ENCODE measurements at places on chromosomes 4 and X. TPM values are rescaled to one million over a fixed set of nuclear protein-coding genes. Genes with fewer than 3 reads are reported as not detected.

Gene USP17L20
- not detected for total RNA-seq

Gene SNX25
- total RNA-seq, result 20.3 TPM

Gene FOXR2
- not detected for total RNA-seq

Gene GRPR
- total RNA-seq, result 0.14 TPM

Gene TMPRSS11A
- not detected for total RNA-seq

Gene GSTCD
- total RNA-seq, result 7.8 TPM

Gene SUPT20HL1
- 0.69 TPM for total RNA-seq

DNA sequence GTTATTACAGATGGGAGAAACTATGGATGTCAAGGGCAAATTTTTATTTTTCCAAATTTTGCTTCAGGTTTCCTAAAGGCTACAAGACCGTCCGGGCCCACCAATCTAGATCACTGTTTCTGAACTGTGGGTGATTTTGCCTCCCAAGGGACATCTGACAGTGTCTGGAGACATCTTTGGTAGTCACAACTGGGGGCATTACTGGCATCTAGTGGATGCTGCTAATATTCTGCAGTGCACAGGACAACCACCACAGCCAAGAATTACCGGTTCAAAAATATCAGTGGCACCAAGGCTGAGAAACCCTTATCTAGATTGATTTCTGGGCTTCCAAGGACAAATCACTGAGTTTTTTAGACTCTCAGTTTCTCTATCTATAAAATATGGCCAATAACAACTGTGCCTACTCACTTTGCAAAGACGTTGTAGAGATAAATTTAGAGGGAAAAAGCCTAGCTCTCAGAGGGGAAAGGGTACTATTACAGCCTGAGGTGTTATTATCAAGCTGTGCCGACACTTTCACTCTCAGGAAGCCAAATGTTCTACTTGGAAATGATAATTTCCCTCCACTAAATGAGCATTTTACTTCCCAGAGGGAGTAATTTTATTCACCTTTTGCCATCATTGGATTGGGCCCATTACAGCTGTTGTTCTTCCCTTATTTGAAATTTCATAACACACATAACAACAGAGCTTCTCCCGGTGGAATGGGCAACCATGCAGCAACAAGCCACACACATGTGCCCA, 442.1 kb downstream of the CENPC start:
- DNase-seq, result peak; percentile 37

GRCh38 chrX:133513123-133513522, 97.8 kb upstream of the GPC4 start:
- DNase-seq, result no peak

- no peak for DNase-seq
Measured at GRCh38 chr4:87409420-87409939, 12.9 kb upstream of the NUDT9 start.

DNA sequence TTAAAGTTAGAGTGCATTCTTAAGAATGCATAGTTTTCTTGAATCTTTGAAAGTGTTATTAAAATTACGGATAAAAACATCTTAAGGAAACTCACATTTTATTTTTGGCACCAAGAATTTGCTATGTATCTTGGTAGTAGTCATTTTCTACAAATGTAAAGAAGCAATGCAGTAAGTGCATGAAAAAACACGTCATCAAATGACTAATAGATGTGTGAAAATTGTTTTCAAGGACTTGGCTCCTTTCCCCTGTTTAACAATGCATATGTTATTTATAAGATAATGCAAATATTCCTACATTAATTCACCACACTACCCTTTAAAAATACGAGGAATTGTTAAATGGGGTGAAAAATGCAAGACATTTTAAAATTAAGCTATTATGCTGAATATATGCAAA, 461.2 kb upstream of the PCDH7 start:
- DNase-seq, result no peak

GRCh38 chr4:1253831-1254230, 4.9 kb upstream of the CTBP1 start:
- no peak for DNase-seq

- DNase-seq, result no peak
Measured at GRCh38 chr4:148261848-148262247, 180.4 kb downstream of the NR3C2 start.

DNA sequence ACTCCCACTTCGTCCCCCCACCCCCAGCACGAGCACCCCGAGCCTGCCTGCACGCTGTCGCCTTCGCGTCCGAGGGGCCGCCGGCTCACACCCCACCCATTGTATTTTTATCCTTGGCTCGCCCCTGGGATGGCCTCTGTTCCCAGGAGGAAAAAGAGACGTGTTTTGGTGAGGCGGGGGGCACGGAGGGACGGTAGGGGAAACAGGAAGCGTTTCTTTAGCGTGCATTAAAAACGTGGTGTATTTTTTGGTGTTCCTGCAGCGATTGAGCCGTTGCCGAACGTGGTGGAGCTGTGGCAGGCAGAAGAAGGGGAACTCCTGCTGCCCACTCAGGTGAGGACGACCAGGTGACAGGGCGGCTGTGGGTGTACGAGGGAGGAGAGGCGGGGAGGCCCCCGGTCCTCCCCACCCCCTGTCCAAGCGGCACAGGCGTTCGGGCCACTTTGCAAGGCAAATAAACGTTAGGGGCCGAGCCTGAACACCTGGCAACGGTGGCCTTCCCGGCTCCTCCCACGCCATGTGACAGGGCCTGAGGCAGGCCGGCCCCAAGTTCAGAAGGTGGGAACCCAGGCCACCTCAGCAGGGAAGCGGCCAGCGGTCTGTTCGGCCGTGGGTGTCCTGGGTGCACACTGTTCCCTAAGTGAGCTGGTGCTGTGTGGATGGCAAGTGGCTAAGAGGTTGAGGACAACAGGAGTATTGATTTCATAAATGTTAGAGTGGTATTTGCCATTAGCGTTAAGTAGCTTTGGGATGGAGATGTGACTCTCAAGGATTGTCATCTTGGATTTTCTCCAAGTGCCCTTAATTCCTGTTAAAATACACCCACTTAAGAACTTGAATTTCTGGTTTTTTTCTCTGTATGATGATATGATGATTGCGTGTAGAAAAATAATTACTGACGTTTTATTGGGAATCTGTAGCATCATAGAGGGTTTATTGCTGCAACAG, 1.1 kb downstream of the TMEM131L start:
- no peak for DNase-seq

GRCh38 chrX:112967903-112968302, 127.3 kb upstream of the AMOT start:
- DNase-seq, result no peak

DNA sequence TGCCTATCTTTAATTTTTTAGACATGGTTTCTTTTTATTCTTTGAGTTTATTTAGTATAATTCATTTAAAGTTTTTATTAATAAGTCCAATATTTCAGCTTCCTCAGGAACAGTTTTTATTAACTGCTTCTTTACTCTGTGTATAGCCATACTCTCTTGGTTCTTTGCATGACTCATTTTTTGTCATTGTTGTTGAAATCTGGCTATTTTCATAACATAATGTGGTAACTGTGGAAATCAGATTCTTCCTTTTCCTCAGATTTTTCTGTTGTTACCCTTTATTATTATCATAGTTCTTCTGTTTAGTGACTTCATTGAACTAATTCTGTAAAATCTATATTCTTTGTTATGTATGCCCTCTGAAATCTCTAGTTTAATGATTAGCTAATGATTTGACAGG, 124.9 kb upstream of the CYSLTR1 start:
- DNase-seq, result no peak

- no peak for DNase-seq
Measured at GRCh38 chr4:133081246-133081645, 67.8 kb upstream of the PCDH10 start.

- no peak for DNase-seq
Measured at GRCh38 chrX:12865359-12865758, 1.5 kb upstream of the TLR7 start.

DNA sequence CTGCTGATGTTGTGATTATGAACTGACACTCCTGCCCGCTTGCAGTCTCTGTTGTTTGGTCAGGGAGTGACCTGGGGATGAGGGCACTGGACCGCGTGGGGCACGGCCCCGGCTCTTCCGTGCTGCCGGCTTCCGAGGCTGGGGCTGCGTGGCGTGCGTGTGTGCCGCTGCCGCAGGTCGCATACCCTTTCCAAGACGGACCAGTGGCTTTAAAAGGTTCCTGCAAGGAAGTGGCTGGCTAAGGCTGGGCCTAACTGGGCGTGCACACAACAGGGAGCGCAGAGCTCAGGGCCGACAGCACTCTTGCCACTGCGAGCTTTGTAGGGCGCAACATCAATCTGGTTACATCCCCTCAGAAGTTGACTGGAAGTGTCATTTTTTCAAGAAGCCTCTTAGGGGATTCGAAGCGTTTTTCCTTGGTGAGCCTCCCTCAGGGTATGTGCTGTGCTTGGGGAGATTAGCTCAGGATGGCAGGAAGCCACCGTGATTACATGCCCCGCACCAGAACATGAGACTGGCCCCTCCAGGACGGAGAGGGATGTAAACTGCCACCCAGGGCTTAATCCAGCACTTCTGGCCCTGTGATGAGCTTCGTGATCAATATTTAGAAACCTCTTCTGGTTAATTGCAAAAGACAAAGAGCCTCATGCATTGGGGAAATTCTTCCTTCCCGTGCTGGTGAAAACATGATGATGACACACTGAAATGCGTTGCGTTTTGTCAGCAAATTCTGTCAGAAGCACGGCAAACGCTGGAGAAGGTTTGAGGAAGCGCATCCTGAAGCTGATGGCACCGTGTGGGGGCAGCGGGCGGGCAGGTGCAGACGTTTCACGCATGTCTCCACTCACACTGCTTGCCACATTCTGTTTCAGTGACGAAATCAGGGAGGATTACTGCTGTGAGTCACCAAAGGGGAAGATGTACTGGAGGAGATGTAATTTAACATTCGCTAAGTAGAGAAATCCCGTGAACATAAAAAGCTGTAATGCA, 11.1 kb downstream of the MAEA start:
- peak; percentile 93 for DNase-seq

DNA sequence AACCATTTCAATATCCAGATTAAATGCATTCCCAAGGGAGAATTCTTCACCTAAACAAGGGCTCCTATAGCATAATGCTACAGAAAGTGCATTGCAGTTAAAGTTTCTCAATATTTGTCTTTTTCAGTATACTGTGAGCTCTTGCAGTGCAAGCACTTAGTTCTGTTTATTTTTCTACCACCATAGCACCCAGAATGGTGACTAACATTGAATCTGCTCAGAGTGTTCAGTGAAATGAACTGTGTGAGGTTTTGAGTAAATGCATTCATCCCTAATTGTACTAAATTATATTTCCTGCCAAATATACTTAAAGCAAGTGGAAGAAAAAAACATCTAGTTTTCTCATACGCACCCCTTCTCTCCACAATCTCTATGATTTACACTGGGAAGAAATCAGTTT, 383.9 kb downstream of the PCDH7 start:
- no peak for DNase-seq

DNA sequence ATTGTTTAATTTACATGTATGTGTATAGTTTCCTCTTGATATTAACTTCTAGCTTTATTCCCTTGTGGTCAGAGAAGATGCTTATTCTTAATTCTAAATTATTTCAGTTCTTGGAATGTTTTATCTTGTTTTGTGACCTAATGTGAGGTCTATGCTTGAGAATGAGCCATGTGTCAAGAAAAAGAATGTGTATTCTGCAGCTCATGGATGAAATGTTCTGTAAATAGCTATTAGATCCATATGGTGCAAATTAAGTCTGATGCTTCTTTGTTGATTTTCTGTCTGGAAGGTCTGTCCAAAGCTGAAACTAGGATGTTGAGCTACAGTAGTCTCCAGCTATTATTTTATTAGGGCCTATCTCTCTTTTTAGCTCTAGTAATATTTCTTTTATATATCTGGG, 187.3 kb upstream of the RASGEF1B start:
- no peak for DNase-seq

GRCh38 chr4:11741190-11741652, 312.5 kb upstream of the HS3ST1 start:
- no peak for DNase-seq

- DNase-seq, result no peak
Measured at GRCh38 chr4:139783741-139784484, 118.3 kb downstream of the MGST2 start.

DNA sequence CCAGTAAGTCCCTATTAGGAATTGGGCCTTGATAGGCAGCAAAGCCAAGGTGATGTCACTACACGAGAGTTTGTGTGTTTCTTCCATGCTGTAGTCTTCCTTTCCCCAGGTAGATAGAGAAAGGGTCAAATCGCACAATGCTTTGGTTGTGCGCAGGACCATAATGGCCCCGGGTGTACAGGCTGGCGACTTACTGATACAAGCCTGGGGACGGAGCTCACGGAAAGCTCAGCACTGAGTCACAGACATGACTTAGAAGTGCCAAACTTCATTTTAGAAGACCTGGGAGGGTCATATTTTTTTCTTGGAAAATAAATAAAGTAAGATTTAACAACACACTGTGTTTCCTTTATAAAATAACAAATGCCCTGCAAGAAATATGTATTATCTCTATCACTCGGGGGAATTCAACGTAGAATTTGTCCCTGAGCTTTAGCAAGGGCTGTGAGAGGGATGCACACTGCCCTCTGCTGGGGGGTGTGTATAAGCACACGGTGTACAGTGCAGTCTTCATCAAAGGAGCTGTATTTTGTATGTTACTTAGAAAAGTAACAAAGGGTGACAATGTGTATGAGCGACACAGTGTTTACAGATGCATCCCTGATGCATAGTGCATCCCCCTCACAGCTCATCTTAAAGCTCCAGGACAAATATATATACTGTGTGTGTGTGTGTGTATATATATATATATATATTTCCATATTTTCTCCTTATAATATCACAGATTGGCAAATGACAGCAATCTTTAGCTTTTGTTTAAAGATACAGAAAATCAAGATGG, 254.5 kb upstream of the VEGFC start:
- DNase-seq, result no peak

DNA sequence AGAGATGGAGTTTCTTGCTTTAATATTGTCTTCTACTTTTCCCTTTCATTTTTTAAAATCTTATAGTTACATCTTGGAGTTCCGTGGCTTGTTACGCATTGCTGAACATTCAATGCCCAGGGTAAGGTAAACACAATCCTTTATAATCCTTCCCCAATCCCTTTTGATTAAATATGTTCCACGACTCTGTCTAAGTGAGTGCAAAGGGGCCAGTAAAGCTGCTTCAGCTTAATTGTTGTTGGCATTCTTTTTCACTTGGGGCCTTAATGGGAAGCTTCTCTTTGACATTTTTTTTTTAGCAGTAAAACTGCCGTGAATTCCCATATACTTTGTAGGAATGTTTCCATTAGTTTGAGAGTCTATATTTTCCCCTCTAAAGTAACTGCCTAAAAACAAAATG, 1028.1 kb downstream of the C4orf33 start:
- DNase-seq, result no peak

- no peak for DNase-seq
Measured at GRCh38 chr4:17665346-17665745, 50.9 kb downstream of the MED28 start.

- DNase-seq, result no peak
Measured at GRCh38 chrX:8672176-8672575, 59.8 kb downstream of the ANOS1 start.

DNA sequence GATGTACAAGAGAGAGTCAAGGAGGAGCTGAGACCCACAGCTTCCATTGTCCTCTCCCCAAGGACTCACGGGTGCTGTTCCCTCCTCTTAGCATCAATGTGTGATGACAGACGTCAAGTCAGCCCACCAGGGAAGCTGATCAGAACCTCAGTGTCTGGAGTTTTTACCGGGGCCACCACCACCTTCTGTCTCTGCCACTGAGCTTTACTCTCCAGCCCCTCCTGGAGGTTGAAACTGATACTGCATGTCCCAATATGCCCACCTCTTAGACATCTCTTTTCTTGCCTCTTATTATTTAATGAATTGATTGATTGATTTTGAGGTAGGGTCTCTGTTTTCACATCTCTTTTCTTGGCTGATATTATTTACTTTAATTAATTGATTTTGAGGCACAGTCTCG, 10.3 kb upstream of the AKAP17A start:
- peak; percentile 18 for DNase-seq

- DNase-seq, result no peak
Measured at GRCh38 chr4:61555789-61556188, 355.7 kb downstream of the ADGRL3 start.
